ENCODE measurements at places on chromosomes 7 and 10. TPM values are rescaled to one million over a fixed set of nuclear protein-coding genes. Genes with fewer than 3 reads are reported as not detected.

- no peak for DNase-seq
Observed at GRCh38 chr7:151101621-151102396, 15.5 kb downstream of the AGAP3 start.

- no peak for DNase-seq
Observed at GRCh38 chr7:29123626-29124190, 22.6 kb downstream of the CPVL start.

DNA sequence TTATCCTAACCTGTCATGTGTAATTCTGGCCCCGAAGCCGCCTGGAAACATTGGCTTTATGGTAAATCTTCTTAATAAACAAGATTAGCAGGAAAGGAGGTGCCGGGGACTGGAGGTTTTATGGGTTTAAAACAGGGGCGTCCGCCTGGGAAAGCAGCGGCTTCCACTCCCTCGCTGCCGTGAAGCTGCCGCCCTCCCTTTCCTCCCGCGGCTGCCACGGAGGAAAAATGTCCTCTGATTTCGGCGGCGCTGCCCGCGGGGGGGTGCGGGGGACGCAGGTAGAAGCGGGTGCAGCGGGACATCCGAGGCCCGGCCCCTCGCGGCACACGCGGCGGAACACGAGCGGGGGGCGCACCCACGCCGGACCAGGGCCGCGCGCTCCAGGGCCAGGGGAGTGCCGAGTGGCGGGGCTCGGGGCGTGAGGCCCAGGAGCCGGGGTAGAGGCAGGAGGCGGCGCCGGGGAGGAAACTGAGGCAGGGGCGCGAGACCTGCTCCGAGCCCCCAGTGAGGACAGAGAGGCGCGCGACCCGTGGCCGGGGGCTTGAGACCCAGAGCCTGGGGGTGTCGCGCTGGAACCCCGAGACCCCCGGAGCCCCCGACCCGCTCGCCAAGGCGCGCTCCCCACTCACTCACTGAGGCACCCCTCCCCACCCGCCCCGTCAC lies 993 bp downstream of the PTPRN2 start:
- DNase-seq, result no peak

Gene MSRB2
- 0.66 TPM for total RNA-seq

Gene TMEM225B
- 1.0 TPM for total RNA-seq

DNA sequence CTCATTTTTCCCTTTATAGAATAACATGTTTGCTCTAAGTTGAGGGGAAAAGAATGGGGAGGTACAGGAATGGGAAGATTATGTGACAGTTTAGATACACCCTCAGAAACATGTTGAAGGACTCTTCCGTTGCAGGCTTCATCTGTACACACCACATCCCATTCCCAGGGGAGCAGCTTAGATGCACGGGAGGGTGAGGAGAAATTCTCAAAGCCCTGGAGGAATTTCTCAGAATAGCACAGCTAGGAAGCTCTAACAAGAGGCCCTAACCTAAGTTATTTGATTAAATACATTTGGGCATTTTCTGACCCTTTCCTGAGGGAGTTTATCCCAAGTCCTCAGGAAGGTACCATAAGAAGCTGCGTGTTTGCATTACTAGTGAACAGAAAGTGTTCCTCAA lies 660.2 kb upstream of the IGFBP3 start:
- DNase-seq, result no peak

Gene TUBGCP2
- total RNA-seq, result 94.2 TPM

Gene LRRC4
- 1.6 TPM for total RNA-seq
